ENCODE measurements at places on chromosomes 4 and X. TPM values are rescaled to one million over a fixed set of nuclear protein-coding genes. Genes with fewer than 3 reads are reported as not detected.

Gene IL2
- 1.5 TPM for total RNA-seq

DNA sequence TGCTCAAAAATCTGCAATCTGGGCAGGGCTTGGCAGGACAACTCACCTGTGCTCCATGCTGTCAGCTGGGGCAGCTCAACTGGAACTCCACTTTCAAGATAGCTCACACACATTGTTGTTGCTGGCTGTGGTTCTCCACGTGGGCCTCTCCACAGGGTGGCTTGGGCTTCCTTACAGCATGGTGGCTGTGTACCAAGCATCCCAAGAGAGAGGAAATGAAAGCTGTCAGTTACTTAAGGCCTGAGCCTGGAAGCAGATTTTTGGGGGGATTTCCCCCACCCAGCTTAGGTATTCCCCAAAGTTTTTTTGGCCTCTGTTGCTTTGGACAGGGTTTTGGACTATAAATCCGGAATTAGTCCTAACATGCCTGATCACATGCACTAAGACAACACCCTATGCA is 81.0 kb downstream of the BCOR start:
- DNase-seq = no peak

GRCh38 chr4:158313566-158313965 is 103.3 kb downstream of the TMEM144 start:
- DNase-seq = no peak

GRCh38 chr4:84493092-84493850 is 5.8 kb downstream of the NKX6-1 start:
- DNase-seq = no peak

- no peak for DNase-seq
Observed at GRCh38 chrX:7435822-7436221, 287.9 kb upstream of the PUDP start.
